GM23248 (cell line): ENCODE measurements at places on chromosomes 3 and 15. TPM values are rescaled to one million over a fixed set of nuclear protein-coding genes. Genes with fewer than 3 reads are reported as not detected.

DNA sequence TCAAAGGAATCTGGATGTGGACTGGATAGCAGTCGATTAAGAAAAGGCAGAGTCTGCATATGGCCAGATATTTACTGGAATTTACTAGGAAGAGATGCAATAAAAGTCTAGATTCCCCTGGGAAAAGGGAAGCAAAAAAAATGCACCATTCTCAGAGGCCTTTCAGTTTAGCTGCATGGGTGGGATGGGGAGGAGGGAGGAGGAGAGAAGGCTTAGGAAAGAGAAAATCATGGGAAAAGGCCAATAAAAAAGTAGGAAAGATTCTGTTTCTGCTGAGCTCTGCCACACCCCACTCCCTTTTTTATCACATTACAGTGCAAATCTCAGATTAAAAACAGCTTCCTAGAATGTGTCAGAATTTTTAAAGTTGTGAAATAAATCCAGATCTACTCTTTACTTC, 103.6 kb downstream of the ADAMTS9 start:
- no peak for DNase-seq

DNA sequence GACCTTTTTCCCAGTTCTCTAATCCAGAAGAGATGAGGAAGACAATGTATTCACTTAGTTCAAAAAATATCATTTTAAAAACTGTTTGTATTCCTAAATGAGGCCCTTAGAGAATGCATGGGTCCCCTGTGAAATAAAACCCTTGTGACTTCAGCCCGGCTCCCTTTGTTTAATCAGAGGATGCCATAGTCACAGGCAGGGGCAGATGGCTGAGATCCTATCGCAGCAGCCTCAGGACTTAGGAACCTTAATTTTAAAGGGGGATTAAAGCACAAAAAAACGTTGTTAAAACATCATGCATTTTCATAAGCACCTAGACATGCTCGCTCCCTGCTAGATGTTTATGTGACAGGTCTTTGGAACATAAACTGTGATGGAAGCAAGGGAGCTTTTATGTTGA, 176.6 kb downstream of the IL20RB start:
- no peak for DNase-seq

- peak; percentile 3 for DNase-seq
These were observed 116.9 kb downstream of the EPHA6 start for GRCh38 chr3:96931119-96931862.

GRCh38 chr3:158091531-158091930, 14.7 kb downstream of the SHOX2 start:
- DNase-seq: peak; percentile 56

GRCh38 chr3:156547637-156548036, 7.3 kb downstream of the SSR3 start:
- DNase-seq: no peak

DNA sequence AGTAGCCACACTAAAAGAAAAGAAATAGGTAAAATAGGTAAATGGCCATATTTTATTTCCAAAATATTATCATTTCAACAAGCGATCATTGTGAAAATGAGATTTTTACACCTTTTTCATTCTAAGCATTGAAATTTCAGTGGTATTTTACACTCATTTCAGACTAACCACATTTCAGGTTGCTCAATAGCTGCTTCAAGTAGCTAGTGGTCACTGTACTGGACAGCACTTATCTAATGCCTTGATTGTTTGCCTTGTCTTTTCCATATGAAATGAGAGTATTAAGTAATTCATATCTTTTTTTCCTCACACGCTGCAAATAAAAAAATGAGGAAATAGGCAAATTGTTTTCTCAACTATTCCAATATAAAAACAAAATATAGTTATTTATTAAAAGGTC, 332.8 kb downstream of the NLGN1 start:
- peak; percentile 40 for DNase-seq

- peak; percentile 61 for DNase-seq
These were observed 31.5 kb upstream of the TFDP2 start for GRCh38 chr3:142180761-142181362.

DNA sequence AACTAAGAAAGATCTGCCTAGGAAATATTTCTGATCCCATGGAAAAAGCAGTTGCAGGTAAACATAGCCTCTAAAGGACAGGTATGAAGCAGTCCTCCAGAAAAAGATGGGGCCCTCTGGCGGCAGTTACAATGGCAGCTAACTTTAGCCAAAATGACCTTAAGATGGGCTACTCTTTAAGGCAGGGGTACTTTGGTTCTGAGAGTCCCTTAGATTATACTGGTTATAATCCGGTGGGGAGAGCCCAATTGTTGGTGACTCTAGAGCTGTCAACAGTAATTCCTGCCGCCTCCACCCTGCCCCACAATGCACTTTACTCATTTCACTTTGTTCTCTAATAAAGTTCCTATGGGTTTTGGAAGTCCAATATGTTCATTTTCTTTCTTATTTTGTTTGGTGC, 412.8 kb upstream of the WNT5A start:
- no peak for DNase-seq

DNA sequence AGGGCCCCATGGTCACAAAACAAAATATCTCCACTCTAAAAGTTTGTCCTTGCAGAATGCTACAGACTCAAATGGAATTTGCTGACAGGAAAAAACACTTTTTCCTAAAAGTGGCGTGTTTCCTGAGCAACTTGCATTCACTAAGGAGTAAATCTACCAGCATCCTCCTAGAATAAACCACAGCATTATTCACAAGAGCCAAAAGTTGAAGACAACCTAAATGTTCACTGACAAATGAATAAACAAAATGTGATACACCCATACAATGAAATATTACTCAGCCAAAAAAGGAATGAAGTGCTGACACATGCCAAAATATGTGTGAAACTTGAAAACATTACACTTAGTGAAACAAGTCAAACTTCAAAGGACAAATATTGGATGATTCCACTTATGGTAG, 28.9 kb downstream of the ITGB5 start:
- DNase-seq: peak; percentile 82

DNA sequence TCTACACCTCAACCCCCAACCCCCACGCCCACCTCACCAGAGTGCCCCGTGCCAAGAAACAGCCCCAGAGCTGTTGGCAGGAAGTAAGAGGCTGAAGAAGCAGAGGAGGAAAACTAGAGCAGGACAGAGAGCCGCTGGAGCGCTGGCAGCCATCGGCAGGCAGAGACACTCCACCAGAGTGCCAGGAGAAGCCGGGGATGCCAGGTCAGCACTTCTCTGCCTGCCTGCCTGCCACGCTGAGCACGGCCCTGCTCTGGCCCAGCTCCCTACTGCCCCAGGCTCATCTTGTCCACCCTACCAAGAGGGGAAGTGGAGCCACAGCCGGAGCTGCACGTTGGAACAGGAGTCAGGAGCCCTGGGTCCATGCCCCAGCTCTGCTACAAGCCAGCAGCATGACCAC, 29.7 kb downstream of the CACNA2D2 start:
- DNase-seq: peak; percentile 9

- no peak for DNase-seq
These were observed 71.0 kb upstream of the MDFIC2 start for GRCh38 chr3:70383360-70383831.

DNA sequence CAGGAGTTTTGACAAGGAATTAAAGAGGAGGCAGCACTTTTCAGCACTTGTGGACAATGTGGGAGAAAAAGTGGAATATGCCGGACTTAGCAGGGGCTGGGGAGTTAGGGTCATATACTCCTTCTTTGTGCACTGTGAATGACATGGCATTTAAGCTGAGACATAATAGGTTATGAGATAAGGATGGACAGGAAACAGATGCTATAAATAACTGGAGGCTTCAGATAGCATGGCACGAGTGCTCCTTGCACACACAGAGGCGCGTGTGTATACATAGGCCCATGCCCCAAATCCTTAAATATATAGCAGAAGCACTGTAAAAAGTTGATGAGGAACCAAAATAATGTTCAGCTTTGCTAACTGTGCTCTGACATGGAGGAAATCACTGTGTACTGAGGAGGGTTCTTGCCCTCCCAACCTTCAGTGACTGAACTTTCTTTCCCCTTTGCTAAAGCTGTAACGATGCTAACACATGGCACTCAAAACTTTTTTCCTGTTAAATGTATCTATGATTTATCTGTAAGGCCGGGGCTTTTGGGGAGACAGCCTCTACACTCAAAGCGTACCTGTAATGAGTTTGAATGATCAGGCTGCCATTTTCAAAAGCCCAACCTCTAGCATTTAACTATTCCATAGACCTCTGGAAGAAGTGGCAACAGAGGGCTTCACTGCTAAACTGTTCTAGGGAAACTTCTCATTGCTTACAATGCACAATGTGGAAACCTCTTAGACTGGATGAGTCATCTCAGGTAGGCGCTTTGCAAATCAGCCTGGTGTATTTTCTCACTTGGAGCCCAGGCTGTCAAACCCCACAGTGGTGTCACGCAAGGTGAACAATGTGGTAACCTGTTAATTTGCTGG, 784.6 kb downstream of the NR2F2 start:
- DNase-seq: no peak

DNA sequence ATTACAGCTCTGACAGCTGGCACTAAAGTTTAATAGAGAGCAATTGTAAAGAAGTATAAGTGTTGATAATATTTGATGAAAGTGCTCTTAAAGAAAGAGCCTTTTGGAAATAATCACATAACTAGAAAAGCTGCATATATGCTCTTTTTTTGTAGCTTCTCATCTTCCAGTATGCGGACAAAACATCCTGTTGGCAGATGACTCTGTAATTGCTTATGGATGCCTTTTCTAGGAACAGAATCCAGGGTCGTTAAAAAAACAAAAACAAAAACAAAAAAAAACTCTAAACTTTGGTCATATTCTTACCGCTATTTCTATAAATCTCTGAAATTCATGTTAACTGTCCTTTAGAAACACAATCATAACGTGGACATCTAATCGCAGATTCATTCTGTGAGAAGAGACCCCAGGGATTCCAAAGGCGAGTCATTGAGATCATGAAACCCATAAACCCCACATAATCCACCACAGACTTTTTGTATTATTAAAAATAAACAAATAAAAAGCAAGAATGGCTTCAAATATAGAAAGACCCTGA, 109.8 kb downstream of the EPHA3 start:
- DNase-seq: no peak

GRCh38 chr15:90531147-90531546, 1.4 kb downstream of the CRTC3 start:
- DNase-seq: peak; percentile 36

CCR1 gene
- total RNA-seq: not detected in 2 replicates

CIB1 gene
- total RNA-seq: 30.7 and 45.8 TPM in 2 replicates
